ENCODE measurements at places on chromosomes 12 and 14.
A peak's percentile ranks its signal among the peaks of the same experiment; 100 is the strongest.

DNA sequence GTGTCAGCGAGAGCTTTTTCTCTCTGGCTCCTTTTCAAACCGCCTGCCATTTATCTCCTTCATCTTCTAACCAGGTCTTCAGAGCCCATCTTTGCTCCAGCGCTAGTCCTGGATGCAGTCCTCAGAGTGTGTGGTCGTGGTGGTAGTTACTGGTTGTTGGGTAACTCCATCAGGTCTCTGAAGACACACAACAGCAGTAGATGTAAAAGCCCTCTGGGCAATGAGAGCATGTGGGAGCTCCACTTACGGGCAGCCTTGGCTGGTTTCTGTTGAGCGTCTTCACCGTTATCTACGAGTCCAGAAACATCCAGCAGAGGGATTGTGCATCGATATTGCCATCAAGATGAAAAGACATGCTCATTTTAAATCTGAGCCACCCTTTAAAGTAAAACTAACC is 61.2 kb downstream of the FBXL14 start:
- DNase-seq = no peak

GRCh38 chr14:91315844-91316267 is 71.4 kb upstream of the GPR68 start:
- DNase-seq = peak; percentile 91

- no peak for DNase-seq
Observed at GRCh38 chr14:89349171-89350008, 67.6 kb downstream of the FOXN3 start.

DNA sequence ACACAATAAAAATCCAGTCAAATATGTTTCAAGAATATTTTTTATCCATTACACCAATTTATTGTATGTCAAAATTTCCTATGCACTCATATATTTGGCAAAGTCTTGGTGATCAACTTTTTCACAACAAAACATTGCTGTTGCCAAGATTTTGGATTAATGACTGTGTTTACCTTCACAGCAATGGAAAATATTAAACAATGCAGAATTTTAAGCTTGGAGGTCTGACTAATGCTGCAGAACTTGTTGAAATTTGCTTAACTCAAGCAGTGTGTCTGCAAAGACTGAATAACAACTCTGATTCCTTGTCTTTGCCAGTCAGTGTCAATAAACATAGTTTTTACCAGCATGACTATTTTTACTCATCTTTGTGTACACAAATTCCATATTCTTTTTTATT is 336.4 kb downstream of the CCER1 start:
- DNase-seq = no peak

GRCh38 chr12:124543052-124543589 is 24.3 kb downstream of the NCOR2 start:
- DNase-seq = no peak

GRCh38 chr14:55102141-55102621 is 26.9 kb upstream of the LGALS3 start:
- DNase-seq = peak; percentile 50

GRCh38 chr14:20671597-20672283 is 12.6 kb upstream of the RNASE4 start:
- DNase-seq = no peak

DNA sequence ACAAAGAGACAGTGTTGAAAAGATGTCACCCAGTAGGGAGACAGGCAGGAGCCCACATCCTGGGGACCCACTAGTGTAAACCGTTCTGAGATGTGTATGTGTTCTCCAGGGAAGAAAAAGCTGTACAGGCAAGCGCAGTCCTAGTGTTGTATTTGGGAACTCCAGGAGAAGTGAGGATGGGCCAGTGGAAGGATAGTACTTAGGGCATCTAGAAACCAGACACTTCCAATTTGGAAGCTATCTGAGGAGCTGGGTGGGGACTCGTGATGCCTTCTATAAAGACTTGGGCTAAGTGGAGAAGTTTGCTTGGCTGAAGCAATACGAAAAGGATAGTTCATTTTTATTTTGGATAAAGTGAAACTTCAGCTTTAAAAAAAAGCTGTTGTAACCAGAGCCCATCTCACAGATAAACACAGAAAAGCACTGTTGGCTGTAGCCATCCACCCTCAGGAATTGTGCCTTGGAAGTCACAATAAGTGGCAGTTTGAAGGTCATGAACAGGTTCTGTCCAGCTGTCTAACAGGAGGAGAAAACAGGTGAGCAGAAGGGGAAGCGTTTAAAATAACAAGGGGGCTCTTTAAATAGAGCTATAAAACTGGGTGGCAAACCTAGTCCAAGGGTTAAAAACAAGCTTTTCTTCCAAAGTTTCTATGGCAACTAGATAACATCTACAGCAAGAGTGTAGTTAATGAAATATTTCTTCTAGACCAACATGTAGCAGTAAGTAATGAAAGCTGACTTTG is 108.0 kb upstream of the ARHGAP5 start:
- no peak for DNase-seq

GRCh38 chr12:132560614-132561426 is 49.6 kb downstream of the LRCOL1 start:
- peak; percentile 59 for DNase-seq

- no peak for DNase-seq
Observed at GRCh38 chr12:124738636-124739467, 124.8 kb downstream of the SCARB1 start.

GRCh38 chr12:49585477-49586459 is 17.8 kb upstream of the MCRS1 start:
- no peak for DNase-seq

GRCh38 chr14:51576117-51576430 is 75.6 kb upstream of the FRMD6 start:
- no peak for DNase-seq

DNA sequence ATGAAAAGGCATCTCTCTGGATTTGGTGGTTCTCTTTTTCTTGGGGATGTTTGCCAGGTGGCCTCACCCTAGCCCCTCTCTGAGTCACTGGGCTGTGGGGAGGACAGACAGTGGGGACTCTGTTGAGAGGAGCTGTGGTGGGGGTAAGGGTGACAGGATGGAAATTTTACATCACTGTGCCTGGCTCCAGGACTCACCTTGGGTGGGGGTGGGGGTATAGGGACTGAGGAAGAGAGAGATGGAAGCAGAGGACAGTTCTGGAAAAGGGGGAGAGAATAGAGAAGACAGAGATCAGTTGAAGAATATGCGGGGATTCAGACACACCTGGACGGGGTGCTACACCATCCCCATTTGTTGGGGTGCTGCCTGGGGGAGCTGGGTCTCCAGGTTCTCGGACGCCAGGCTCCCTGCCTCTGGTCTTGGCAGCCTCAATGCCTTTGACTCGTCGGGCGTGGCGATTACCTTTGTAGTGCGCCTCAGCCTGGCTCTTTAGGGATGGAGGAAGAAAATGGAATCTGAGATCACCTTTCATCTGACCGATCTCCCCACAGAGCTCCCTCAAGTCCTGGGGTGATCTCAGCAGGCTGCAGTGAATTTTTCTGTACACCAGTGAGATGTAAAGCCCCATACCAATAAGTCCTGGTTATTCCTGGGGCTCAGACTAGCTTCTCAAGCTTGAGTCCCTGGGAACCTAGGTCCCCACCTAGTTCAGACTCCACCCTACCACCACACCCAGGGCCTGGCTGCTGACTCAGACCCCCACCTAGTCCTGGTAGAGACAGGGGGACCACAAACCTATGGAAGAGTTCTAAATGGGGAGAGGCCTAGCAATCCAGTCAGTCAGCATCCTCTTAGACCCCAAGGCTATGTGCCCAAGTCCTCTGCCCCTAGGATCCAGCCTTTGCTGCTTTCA is 9.6 kb upstream of the GPR84 start:
- DNase-seq = no peak

DNA sequence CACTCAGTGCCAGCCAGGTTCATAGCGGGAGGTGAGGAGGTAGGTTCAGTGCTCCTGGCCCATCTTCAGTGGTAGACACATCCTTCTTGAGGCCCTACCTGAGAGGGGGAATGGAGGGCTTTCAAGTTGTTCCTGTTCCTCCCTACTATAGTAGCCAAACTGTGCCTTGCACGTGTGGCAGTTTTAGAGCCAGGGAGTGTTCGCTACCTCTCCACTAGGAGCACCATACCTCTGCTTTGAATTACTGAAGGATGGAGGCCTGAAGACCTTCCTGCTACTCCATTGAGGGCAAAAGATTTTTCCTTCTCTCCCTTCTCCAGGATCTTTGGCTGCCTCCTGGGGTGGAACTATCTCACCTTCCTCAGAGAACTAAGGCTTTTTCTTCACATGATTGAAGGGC is 5.9 kb upstream of the ALG10 start:
- DNase-seq = no peak

GRCh38 chr12:42677461-42677860 is 87.9 kb upstream of the PRICKLE1 start:
- DNase-seq = no peak

DNA sequence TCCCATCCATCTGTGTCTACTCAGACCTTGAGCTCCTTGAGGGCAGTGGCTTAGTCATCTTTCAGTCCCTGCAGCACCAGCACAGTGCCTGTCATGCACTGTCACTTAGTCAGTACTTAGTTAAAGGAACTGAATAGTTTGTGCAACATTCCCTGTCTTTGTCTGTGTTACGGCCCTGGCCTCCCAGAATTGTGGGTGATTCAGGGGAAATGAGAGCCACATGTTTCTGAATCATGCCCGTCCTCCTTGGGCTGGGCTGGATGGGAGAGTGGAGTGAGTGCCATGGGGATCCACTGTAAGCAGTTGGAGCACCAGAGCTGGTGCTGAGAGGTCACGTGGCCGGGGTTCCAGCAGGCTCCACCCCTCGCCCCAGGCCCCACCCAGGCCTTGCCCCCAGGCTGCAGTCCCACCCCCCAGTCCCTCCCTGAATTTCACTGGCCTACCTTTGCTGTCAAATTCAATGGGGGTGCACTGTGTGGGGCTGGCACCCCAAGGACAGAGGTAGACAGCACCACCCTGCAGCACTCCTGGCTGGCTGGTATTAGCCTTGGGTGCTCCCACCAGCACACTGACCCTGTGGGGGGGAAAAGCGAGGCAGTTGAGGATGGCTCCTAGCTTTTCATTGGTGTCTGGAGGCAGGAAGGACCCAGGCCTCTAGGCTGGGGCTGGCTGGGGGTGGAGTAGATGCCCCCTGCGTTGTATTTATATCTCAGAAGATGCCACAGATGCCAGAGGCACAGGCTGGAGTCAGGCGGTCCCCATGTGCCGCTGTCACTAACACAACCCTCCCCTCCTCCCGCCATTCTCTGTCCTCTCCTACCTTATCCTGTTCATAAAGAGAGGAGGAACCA is 7.5 kb downstream of the ITGA5 start:
- DNase-seq = no peak

- no peak for DNase-seq
Observed at GRCh38 chr14:100434911-100435438, 111.8 kb downstream of the SLC25A47 start.

DNA sequence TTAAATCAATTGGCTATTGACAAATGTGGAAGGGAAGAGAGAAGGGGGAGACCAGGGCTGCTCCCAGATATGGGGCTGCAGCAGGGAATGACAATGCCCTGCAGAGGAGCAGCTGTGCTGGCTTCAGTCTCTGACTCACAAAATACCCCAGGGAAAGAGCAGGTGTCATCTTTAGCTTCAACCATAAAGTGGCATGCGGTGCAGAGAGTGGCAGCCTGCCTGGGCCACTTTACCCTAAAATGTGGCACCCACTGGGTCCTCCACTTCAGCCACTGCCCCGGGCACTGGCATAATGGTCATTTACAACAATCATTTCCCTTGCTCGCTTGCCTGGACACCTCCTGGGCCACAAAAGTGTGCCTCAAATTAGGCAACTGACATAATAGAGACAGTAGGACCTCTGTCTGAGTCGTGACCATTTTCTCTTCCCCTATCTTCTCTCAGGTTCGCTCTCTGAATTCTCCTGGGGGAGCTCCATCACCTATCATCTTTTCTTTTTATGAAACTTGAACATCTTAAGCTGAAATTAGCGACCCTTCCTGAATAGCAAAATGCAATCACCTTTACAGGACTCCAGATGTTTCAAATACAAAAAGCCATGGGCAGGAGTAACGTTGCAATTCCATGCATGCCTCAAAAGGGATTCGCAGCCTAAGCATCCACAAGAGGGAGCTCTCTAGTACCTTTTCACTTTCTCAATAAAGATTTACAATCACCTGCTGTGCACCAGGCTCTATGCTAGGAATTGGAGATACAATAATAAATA is 179.9 kb upstream of the ATF7IP start:
- peak; percentile 8 for DNase-seq

- no peak for DNase-seq
Observed at GRCh38 chr12:33988197-33988805, 34.0 kb upstream of the ALG10 start.

- no peak for DNase-seq
Observed at GRCh38 chr12:44077294-44077693, 241.4 kb downstream of the TMEM117 start.

DNA sequence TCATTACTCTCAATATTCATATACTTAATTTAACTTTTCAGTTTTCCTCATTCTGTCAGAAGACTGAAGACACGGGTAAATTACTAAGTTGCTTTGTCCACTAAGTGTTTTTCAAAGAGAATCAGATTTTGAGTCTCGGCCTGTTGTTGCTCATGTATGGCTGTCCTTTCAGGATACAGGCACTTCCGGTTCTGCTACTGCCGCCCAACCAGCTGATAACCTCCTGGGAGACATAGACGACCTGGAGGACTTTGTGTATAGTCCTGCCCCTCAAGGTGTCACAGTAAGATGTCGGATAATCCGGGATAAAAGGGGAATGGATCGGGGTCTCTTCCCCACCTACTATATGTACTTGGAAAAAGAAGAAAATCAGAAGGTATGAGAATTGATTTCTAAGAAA is 28.3 kb upstream of the TEAD4 start:
- DNase-seq = no peak

DNA sequence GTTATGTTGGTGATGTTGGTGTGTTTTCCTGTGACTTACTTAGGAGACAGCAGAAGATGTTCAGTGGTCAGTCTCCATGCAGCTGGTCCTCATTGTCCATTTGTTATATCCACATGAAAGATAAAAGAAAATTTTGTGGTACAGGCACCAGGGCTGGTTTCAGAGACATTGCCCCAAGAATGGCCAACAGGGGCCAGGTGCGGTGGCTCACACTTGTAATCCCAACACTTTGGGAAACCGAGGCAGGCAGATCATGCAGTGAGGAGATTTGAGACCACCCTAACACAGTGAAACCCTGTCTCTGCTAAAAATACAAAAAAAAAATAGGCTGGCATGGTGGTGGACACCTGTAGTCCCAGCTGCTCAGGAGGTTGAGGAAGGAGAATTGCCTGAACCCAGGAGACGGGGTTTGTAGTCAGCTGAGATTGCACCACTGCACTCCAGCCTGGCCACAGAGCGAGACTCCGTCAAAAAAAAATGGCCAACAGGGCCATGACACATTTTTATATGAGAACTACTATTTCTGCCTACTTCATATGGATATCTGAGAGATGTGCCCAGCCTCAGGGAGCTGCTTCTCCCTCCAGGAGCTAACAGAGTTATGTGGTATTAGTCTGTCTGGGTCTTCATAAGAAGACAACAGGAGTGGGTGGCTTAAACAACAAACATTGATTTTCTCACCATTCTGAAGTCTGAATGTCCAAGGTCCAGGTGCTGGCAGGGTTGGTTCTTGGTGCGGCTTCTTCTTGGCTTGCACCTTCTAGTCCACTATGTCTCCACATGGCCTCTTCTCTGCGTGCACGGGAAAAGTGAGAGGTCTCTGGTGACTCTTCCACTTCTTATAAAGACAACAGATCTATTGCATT is 821.7 kb downstream of the TMEM121 start:
- DNase-seq = no peak
